ENCODE measurements at places on chromosomes 16 and 17. TPM values are rescaled to one million over a fixed set of nuclear protein-coding genes. Genes with fewer than 3 reads are reported as not detected.

LGALS9 gene
- total RNA-seq, result 2.4 TPM

GRCh38 chr16:19071811-19072777, 4.7 kb downstream of the COQ7 start:
- H3K27ac ChIP-seq, result no peak overlapping the region
- H3K36me3 ChIP-seq, result peaks cover 6% of the 10 kb centered on the region
- H3K4me1 ChIP-seq, result peaks cover 37% of the 10 kb centered on the region
- DNase-seq, result no peak
- no peak overlapping the region for H3K4me3 ChIP-seq
- no peaks in the 10 kb centered on the region for H3K27me3 ChIP-seq

GRCh38 chr17:83086199-83086880, 6.9 kb downstream of the METRNL start:
- H3K4me3 ChIP-seq, result no peak overlapping the region
- DNase-seq, result no peak
- no peak overlapping the region for H3K27ac ChIP-seq
- H3K27me3 ChIP-seq, result peaks cover 6% of the 10 kb centered on the region
- H3K36me3 ChIP-seq, result no peaks in the 10 kb centered on the region
- H3K4me1 ChIP-seq, result peaks cover 10% of the 10 kb centered on the region

- no peak for DNase-seq
- no peaks in the 10 kb centered on the region for H3K36me3 ChIP-seq
- H3K27ac ChIP-seq, result no peak overlapping the region
- no peaks in the 10 kb centered on the region for H3K4me1 ChIP-seq
- H3K4me3 ChIP-seq, result no peak overlapping the region
Measured at GRCh38 chr17:58341861-58342475, 10.0 kb downstream of the SUPT4H1 start.

DNA sequence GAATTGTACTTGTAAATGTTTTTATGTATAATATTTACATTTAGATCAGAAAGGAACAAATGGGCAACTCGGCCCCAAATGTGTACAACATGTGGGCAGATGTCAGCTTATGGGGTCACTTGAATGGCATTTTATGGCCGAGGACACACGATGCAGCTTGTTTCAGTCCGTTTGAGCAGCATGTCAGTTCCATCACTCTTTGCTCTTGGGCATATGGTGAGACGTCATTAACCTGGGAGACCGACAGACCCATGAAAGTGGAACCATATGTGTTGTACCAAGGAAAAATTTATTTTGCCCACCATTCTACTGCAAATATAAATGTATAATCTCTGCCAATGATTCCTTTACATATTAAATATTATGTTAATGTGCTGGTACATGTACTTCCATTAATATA, 561.9 kb upstream of the SOX9 start:
- H3K27ac ChIP-seq, result no peak overlapping the region
- H3K36me3 ChIP-seq, result no peaks in the 10 kb centered on the region
- no peak overlapping the region for H3K4me3 ChIP-seq

DNA sequence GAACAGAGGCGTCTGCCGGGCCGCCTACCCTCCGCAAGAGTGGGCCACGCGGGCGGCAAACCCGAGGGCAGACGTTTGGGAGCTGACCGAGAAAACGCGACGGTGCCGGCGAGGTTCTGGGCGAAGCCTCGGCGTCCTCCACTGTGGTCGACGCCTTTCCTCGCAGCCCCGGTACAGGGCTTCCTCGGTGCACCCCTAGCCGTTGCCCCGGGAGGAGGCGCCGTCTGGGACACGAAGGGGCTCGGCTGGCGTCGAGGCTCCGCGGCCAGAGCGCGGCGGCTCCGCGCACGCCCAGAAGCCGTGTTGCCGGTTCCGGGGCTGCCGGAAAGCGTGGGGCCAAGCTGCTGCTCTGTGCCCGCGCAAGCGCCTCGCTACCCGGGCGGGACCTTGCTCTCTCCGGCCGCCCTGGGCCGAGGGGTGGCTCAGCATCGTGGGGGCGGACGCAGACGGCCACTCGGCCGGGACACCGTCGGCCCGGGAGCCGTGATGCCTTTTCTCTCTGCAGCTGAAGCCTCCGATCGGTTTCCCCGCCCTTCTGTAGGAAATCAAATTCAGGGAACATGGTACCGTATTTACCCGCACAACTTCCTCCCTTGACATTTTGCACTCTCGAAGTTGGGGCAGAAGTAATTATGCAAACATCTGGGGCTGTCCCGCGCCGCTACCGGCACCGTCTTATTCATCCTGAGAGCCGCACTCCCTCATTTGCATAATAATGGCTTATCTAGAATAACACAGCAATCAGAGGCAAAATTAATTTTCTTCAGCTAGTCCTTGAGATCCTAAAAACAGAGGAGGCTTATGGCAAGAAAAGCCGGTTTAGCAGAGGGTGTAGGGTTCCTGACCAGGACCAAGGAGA, 7.3 kb upstream of the CBX8 start:
- peaks cover 98% of the 10 kb centered on the region for H3K27me3 ChIP-seq
- no peak overlapping the region for H3K4me3 ChIP-seq
- H3K4me1 ChIP-seq, result peaks cover 6% of the 10 kb centered on the region
- H3K27ac ChIP-seq, result no peak overlapping the region
- H3K36me3 ChIP-seq, result no peaks in the 10 kb centered on the region
- no peak for DNase-seq

GRCh38 chr17:7715936-7716886, 1.3 kb upstream of the DNAH2 start:
- DNase-seq, result no peak
- peaks cover 16% of the 10 kb centered on the region for H3K4me1 ChIP-seq
- no peaks in the 10 kb centered on the region for H3K36me3 ChIP-seq
- H3K4me3 ChIP-seq, result peak overlapping the region; percentile 59
- peaks cover 47% of the 10 kb centered on the region for H3K27me3 ChIP-seq

DNA sequence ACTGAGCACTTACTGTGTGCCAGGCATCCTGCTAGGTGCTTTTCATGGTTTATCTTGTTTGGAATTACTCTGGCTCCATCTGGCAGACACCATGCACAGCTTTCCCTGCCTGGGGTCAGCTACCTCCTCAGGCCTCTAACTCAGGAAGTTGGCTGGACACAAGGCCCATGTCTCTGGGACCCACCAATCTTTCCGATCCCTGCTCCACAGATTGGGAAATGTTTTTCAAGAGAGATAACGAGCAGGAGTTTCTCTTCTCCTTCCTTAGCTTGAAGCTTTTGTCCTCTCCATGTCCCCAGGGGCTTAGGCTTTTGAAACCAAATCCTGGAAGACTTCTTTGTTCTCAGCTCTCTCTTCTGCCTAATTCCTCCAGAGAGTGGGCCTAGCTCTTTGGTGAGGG, 11.5 kb upstream of the ELAC2 start:
- H3K36me3 ChIP-seq, result no peaks in the 10 kb centered on the region
- H3K4me1 ChIP-seq, result no peaks in the 10 kb centered on the region
- H3K27me3 ChIP-seq, result no peaks in the 10 kb centered on the region
- DNase-seq, result no peak
- no peak overlapping the region for H3K27ac ChIP-seq
- no peak overlapping the region for H3K4me3 ChIP-seq

GRCh38 chr16:23164736-23165135, 15.5 kb upstream of the USP31 start:
- H3K4me1 ChIP-seq, result no peaks in the 10 kb centered on the region
- H3K27ac ChIP-seq, result no peak overlapping the region
- H3K27me3 ChIP-seq, result no peaks in the 10 kb centered on the region
- H3K4me3 ChIP-seq, result no peak overlapping the region
- DNase-seq, result no peak
- no peaks in the 10 kb centered on the region for H3K36me3 ChIP-seq

- peaks cover 97% of the 10 kb centered on the region for H3K36me3 ChIP-seq
- H3K27ac ChIP-seq, result no peak overlapping the region
- H3K4me3 ChIP-seq, result no peak overlapping the region
Measured at GRCh38 chr17:4108397-4108796, 34.4 kb downstream of the ZZEF1 start.

DNA sequence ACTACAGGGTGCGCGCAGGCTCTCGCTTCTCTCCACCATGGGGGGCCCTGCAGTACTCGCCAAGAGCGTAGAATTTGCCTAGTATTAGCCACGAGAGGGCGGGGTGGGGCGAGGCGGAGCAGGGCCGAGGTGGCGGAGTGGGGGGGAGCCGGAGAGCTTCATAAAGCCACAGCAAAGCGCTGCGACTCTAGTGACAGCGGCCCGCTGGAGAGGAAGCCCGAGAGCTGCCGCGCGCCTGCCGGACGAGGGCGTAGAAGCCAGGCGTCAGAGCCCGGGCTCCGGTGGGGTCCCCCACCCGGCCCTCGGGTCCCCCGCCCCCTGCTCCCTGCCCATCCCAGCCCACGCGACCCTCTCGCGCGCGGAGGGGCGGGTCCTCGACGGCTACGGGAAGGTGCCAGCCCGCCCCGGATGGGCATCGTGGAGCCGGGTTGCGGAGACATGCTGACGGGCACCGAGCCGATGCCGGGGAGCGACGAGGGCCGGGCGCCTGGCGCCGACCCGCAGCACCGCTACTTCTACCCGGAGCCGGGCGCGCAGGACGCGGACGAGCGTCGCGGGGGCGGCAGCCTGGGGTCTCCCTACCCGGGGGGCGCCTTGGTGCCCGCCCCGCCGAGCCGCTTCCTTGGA, at the start of gene TBX21:
Gene TBX21, plus strand, starts transcription at position 190 of the 627 bp plus-strand sequence. Its CDS starts 219 bp downstream, at position 409.
- DNase-seq, result peak; percentile 23
- H3K4me3 ChIP-seq, result peak within 1 kb of the TSS; percentile 28
- H3K27ac ChIP-seq, result no peak within 1 kb of the TSS
- H3K4me1 ChIP-seq, result no peaks in the 10 kb centered on the region
- H3K27me3 ChIP-seq, result peaks cover 43% of the 10 kb centered on the region

DNA sequence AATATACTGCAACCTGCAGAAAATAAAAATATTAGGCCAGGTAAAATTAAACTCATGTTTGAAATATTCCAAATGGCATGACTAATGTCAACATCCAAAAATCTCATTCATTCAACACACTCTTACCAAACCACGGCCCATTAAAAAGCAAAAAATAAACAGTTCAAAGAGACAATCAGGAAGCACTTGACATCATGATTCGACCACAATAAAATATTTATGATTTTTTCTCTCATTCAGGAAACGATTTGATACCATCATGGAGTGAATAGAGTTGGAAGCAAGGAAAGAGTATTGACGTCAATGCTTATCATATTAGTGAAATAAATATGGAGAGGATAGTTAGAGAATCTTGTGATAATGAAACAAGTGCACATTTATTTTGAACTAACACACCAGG, 354.1 kb downstream of the KCNJ2 start:
- no peaks in the 10 kb centered on the region for H3K4me1 ChIP-seq
- no peak overlapping the region for H3K4me3 ChIP-seq
- no peaks in the 10 kb centered on the region for H3K27me3 ChIP-seq
- no peak for DNase-seq
- no peak overlapping the region for H3K27ac ChIP-seq
- H3K36me3 ChIP-seq, result no peaks in the 10 kb centered on the region

DNA sequence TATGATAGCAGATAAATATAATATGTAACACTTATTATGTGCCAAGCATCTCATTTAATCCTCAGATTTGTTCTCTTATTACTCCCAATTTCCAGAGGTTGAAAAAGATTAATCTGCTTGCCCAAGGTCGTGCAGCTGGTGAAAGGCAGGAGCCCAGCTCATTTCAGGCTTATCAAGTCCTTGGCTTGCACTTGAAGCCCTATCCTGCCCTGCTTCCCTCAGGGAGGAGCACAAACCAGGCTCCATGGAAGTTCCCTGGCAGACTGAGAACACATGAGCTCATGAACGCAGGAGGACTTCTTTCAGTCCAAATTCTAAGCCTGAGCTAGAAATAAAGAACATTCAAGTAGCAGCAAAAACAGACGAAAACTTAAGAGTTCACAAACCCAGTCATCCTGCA, 74.8 kb downstream of the USP31 start:
- peaks cover 21% of the 10 kb centered on the region for H3K4me1 ChIP-seq
- no peak for DNase-seq
- H3K27me3 ChIP-seq, result no peaks in the 10 kb centered on the region
- H3K27ac ChIP-seq, result no peak overlapping the region
- H3K4me3 ChIP-seq, result no peak overlapping the region

DNA sequence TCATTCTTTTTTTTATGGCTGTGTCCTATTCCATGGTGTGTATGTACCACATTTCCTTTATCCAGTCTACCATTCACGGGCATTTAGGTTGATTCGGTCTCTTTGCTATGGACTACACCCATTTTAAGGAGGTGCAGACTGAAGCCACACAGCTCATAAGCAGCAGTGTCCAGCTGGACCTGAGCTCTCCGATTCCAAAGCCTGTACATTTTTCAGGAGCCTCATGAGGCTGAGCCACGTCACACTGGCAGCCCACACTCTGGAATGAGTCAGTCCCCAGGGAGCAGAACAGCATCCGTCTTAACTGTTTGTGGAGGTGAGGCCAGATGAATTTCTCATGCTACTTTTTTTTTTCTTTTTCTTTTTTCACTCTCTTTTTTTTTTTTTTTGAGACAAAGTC, 116.1 kb downstream of the C16orf95 start:
- no peaks in the 10 kb centered on the region for H3K4me1 ChIP-seq
- DNase-seq, result no peak
- no peak overlapping the region for H3K27ac ChIP-seq
- no peaks in the 10 kb centered on the region for H3K36me3 ChIP-seq

GRCh38 chr17:43019418-43019817, 2.8 kb downstream of the VAT1 start:
- no peaks in the 10 kb centered on the region for H3K36me3 ChIP-seq
- no peak overlapping the region for H3K4me3 ChIP-seq
- peak overlapping the region; percentile 80 for H3K27ac ChIP-seq
- H3K27me3 ChIP-seq, result no peaks in the 10 kb centered on the region
- DNase-seq, result no peak

DNA sequence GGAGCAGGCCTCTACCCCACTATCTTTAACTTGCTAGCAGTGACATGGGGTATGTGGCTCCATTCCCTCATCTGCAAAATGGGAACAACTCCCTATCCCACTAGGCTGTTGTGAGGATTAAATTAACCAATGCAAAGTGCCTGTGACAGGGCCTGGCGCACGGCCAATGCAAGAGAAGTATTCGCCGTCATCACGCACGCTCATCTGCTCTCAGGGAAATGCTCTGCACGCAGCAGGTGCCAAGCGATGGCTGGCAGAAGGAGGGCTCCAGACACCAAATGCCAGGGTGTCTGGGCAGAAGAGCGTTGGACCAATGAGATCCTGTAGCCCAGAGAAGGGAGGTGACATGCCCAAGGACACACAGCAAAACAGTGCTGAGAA, 17.3 kb downstream of the FAM83G start:
- H3K36me3 ChIP-seq, result no peaks in the 10 kb centered on the region
- H3K4me1 ChIP-seq, result no peaks in the 10 kb centered on the region
- no peak overlapping the region for H3K4me3 ChIP-seq
- no peak overlapping the region for H3K27ac ChIP-seq
- no peaks in the 10 kb centered on the region for H3K27me3 ChIP-seq

DNA sequence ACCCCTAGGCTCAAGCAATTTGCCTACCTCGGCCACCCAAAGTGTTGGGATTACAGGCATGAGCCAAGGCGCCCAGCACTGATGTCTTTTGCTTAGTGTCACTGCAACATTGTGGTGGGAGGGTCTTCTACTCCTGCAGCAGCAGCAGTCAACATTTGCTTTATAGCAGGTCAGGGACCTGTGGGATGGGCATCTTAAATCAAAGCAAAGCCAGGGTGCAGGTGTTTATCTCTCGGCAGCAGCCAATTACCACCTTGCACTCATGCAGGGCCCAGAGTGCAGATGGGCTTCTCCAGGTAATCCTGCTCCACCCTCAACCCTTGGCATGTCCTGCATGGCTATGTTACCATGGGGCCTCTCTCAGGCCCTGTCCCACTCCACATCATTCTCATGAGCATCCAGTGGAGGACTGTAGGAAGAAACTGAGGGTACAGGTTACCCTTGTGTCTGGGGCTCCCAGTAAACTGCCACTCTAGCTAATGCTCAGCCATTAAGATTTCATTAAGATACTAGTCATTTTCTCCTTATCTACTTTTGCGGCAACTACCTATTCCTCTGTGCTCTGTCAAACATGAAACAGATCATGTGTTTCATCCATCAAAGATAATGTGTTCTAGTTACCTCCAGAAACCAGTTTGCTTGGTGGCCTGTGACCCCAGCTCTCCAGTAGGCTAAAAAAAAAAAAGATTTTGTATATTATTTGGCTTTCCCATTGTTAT, 16.8 kb downstream of the ADGRG5 start:
- no peak overlapping the region for H3K27ac ChIP-seq
- H3K36me3 ChIP-seq, result no peaks in the 10 kb centered on the region
- no peaks in the 10 kb centered on the region for H3K27me3 ChIP-seq
- no peak overlapping the region for H3K4me3 ChIP-seq
- H3K4me1 ChIP-seq, result no peaks in the 10 kb centered on the region
